SJCRH30 (cell line): ENCODE measurements at places on chromosomes 11 and 22. TPM values are rescaled to one million over a fixed set of nuclear protein-coding genes. Genes with fewer than 3 reads are reported as not detected.

Gene OR4A16
- not detected in 2 replicates for total RNA-seq

GRCh38 chr11:95877291-95877690 lies 46.6 kb downstream of the MTMR2 start:
- no peak for DNase-seq

Gene DDTL
- 3.8 and 4.5 TPM in 2 replicates for total RNA-seq

GRCh38 chr11:84316866-84317555 lies 1030.8 kb upstream of the CCDC90B start:
- DNase-seq: peak; percentile 84

GRCh38 chr11:103484545-103484944 lies 375.3 kb downstream of the DYNC2H1 start:
- no peak for DNase-seq

Gene ROBO4
- total RNA-seq: 0.10 and 0.22 TPM in 2 replicates

- DNase-seq: peak; percentile 43
These were observed 17.5 kb downstream of the OR52E5 start for GRCh38 chr11:5910540-5910939.

- no peak for DNase-seq
These were observed 450 bp downstream of the CBX6 start for GRCh38 chr22:38871360-38872171.

Gene KRTAP5-11
- total RNA-seq: not detected in 2 replicates

GRCh38 chr22:46443850-46444389 lies 93.5 kb downstream of the CELSR1 start:
- DNase-seq: no peak

Gene ARVCF
- total RNA-seq: 4.2 and 9.0 TPM in 2 replicates

DNA sequence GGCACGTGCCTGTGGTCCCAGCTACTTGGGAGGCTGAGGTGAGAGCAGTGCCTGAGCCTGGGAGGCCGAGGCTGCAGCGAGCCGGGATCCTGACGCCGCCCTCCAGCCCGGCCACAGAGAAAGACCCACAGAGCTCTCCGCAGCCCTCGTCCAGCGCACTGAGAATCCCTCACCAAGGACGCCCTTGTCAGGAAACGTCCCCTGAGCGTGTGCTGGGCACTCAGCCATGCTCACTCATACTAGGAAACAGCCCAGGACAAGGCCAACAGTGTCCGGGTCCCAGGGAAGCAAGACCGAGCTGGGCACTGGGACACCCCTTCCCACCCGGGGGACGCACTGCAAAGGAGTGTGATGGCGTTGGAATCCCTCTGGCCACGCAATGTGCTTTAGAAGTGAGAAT lies 14.5 kb downstream of the DEAF1 start:
- DNase-seq: no peak

- DNase-seq: no peak
These were observed 55.3 kb upstream of the BMAL1 start for GRCh38 chr11:13222285-13222684.

DNA sequence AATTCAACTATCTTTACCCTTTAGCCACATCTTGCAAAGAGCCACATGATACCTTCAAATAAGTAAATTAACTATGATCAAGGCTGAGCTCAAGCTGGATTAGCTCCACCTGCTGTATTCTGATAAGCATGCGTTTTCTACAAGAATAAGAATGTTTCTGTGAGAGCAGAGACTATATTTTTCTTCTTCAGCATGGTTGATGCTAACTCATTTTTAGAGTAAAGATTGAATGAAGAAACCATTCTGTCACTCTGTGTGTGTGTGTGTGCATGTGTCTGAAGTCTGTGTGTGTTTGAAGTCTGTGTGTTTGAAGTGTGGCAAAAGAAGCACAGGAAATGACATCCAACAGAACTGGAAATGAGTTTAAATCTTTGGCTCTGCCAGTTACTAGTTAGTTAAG lies 12.0 kb upstream of the LAYN start:
- DNase-seq: no peak

- peak; percentile 47 for DNase-seq
These were observed 14.1 kb downstream of the DCPS start for GRCh38 chr11:126317756-126318573.

Gene NCAM1
- total RNA-seq: 76.7 and 86.8 TPM in 2 replicates

GRCh38 chr11:19659529-19659928 lies 53.1 kb upstream of the NAV2 start:
- DNase-seq: no peak
